ENCODE measurements at places on chromosomes 12 and 14.

GRCh38 chr12:9606736-9607372, 862 bp downstream of the KLRB1 start:
- DNase-seq = no peak

DNA sequence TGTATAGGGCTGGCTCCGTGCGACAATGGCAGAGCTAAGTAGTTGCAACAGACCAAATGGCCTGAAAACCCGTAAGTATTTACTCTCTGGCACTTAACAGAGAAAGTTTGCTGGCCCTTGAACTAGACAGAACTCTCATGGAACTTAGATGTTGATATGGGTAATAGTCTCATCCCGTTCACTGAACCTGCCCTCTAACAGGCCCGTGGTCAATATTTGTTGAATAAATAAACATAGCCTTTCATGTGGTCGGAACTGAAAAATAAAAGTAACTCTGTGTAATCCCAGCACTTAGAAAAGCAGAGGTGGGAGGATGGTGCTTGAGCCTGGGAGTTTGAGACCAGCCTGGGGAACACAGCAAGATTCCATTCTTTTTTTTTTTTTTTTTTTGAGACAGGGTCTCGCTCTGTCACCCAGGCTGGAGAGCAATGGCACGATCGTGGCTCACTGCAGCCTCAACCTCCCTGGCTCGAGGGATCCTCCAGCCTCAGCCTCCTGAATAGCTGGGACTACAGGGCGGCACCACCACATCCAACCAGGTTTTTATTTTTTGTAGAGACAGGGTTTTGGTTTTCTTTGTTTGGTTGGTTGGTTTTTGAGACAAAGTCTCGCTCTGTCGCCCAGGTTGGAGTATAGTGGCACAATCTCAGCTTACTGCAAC, 29.7 kb downstream of the KDM2B start:
- DNase-seq = no peak

DNA sequence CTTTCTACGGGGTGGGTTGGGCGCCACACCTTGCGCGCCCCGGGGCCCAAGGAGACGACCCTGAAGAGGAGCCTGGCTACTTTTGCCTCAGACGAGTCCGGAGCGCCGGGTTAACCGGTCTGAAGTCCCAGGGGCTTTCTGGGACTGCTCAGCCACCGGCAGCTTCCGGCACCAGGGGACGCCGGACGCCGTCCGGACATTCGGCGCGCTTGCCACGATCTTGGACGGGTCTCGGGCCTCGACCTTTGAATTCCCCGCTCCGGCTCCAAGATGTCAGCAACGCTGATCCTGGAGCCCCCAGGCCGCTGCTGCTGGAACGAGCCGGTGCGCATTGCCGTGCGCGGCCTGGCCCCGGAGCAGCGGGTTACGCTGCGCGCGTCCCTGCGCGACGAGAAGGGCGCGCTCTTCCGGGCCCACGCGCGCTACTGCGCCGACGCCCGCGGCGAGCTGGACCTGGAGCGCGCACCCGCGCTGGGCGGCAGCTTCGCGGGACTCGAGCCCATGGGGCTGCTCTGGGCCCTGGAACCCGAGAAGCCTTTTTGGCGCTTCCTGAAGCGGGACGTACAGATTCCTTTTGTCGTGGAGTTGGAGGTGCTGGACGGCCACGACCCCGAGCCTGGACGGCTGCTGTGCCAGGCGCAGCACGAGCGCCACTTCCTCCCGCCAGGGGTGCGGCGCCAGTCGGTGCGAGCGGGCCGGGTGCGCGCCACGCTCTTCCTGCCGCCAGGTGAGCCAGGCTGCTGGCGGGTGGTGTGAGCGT, at the start of gene ACOT4:
TSS of gene ACOT4 (plus strand) at position 184 of the 760 bp plus-strand sequence. CDS start at position 271, 87 bp downstream.
- DNase-seq = peak; percentile 43

DNA sequence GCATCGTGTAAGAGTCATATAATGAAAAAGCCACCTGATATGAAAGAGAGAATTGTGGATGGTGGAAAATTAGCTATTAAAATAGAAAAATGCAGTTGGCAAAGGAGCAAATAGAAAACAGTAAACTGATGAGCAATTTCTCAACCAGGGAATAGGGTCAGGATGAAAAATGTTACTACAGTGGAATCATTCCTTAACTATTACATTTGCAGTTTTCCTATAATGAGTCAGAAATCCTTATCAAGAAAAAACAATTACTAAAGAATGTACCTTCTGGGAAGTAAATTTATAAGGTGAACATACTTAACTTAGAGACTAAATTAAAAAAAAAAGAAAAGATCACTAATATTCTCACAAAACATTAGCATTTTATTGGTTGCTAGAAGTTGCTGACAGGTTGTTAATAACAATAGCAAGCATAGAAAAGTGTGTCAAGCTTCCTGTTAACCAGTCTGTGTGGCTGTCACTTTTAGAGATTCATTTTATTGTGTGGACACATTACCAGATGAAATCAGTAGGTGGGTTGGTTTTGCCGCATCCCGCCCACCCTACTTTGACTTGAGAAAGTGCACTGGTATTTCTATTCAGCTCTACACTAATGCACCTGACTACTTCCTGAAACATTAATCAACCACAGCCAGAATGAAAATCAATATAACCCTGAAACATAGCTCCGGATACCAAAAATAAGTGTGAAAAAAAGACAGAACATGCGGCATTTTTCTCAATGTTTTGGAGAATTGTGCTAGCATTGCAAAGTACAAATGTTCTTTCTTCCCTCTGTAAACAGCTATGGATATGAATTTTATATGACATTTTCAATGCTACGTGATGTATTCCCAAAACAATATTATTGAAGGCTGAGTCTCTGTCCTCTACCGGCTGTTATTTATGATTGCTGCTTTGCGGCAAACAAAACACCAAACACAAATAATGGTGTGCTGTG, 576.7 kb downstream of the SLC16A7 start:
- DNase-seq = no peak

DNA sequence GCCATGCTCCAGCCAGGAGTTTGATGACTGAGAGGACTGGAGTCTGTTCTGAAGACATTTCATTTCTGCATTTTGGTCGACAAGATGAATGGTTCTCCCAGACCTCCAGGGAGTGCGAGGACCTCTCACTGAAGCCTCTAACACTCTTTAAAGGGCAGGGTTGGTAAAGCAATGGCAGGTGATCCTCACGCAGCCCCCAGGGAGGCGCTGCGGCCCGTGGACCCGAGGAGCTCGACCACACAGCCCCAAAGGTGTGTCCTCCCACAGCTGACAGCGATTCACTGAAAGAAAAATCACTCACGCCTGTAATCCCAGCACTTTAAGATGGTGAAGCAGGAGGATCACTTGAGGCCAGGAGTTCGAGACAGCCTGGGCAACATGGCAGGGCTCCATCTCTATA, 183.8 kb upstream of the SFSWAP start:
- DNase-seq = no peak

DNA sequence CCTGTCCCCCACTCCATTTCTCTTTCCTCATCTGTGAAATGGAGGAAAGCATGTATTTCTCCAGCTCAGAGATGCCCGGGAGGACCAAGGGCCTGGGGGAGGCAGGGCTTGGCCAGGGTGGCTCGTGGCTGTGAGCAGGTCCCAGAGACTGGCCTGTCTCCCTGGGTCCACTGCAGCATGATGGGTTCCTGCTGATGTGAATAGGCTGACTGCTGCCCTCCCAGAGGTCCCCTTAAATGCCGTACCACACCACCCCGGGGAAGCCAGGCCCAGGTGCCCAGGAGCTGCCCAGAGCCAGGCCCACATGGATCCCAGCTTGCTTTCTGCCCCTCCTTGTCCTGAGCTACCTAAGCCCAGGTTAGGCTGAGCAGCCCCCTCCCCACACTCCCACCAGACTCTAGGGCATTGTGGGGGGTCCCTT, 158.2 kb upstream of the C14orf180 start:
- DNase-seq = no peak

- DNase-seq = no peak
Measured at GRCh38 chr12:12333407-12334366, 16.4 kb downstream of the MANSC1 start.

Measured in frontal cortex (tissue), 4 donors.